ENCODE measurements at places on chromosomes 16 and 17.

DNA sequence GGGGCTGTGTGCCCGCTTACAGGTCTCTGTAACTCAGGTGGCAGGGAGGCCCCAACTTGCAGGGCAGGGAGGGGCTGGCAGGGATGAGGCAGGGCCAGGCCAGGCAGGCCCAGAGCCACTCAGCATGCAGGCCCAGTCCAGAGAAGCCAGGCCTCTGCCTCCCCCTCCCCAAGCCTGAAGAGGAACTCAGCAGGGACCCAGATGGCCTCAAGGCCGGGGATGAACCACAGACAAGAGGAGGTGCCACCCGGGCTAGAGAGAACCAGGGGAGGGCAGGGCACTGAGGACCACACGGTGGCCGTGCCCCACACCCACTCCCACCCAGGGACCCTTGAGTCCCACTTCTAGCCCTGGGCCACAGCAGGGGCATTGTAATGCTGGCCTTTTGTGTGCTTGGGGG lies 29.8 kb upstream of the EIF1 start:
- no peak for DNase-seq

- no peak for DNase-seq
Measured at GRCh38 chr17:16940116-16940881, 31.6 kb downstream of the TNFRSF13B start.

GRCh38 chr17:78777881-78778280 lies 4.2 kb downstream of the CYTH1 start:
- DNase-seq = no peak

- DNase-seq = no peak
Measured at GRCh38 chr16:11413907-11414595, 68.8 kb downstream of the RMI2 start.

GRCh38 chr16:53896722-53897121 lies 192.8 kb downstream of the FTO start:
- no peak for DNase-seq

- DNase-seq = no peak
Measured at GRCh38 chr16:30119428-30119827, 3.6 kb downstream of the MAPK3 start.

GRCh38 chr16:88585269-88585668 lies 15.1 kb downstream of the ZC3H18 start:
- no peak for DNase-seq

All from activated T-helper 1 cell treated with Interleukin-2 at 50 U/mL for 16 hours (primary cell).